Activated CD4-positive, alpha-beta T cell treated with anti-CD3 and anti-CD28 coated beads, Interleukin-2, amount 50 U/mL, for 16 hours (primary cell): ENCODE measurements at places on chromosomes 6 and 20.

GRCh38 chr20:35021063-35021462 is 65.4 kb downstream of the MYH7B start:
- no peak for DNase-seq

DNA sequence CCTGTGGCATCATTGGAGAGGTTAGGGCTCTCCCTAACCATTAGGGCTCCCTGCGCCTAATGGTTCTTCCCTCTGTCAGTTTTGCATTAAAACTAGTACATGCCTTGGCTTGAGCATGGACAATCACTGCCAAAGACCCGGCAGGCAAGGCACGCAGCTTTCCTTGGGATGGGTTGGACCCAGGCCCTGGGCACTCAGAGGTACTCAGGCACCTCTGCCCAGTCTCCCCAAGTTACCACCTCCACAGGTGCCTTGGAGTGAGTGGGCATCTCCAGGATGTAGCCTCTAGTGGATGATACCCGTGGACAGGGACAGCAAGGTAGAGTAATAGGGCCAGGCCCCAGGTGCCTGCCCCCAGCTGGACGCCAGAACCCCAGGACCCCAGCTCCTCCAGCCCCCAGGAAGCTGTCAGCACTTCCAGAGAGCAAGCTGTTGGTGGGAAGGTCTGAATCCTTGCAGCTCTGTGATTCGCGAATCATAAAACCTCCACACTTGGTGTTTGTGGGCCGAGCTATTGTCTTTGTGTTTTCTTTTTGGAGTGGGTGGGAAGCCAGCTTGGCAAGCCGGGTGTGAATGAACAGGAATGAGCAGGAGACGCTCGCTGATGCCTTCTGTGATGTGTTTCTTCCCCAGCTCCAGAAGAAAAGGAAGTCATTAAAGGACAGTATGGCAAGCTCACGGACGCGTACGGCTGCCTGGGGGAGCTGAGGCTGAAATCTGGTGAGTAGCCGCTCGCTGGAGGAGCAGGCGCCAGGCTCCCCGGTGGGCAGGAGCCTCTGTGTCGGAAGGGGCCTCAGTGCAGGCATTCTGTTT is 35.1 kb downstream of the SYNJ2 start:
- DNase-seq, result no peak

DNA sequence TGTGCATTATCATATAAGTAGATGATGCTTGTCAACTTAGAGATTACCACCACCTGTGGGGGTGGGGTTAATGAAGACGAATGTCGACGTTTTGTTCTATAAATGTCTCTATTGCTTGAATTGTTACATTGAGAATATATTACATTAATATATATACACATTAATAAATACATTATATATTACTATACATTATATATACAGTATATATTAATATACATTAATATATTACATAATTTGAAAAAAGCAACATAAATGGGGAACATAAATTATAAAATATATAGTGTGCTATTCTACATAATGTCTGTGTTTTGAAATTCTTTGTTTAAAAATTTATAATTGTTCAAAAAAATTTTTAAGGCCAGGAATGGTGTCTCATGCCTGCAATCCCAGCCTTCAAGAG is 81.1 kb downstream of the ALDH8A1 start:
- DNase-seq, result no peak

DNA sequence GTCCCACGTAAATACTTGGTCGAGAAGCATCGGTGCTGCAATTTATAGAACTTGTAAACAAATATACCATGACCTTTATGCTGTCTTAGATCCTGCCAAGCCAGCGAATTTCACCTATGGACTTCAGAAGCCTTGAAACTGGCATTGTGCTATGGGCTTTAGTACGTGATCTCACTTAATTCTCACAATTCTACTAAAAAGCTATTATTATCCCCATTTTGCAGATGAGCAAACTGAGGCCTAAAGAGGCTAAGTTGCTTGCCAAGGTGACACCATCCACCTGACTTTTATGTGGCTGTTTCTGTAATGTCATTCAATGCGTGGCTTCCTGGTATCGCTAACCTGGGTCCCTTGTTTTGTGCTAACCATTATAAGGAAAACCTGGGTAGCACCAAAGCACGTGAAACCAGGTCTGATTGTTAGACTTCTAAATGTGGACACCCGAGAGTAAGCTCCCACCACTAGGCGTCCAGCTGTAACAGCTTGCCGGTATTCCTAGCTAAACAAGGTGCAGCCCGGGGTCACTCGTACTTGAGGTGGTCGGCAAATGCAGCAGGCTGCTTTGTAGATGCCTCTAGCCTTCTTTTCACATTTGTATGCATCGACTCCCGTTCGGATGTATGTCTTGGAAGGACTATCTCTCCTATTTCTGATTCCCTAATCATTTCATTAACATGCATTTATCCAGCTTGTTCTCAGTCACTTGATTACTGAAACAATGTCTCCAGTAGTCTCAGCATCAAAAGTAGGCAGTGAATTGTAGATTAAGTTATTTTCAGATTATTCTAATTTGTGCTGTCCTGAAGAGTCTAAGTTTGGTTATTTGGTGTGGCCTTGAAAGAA is 1.1 kb downstream of the SYNJ2 start:
- no peak for DNase-seq

DNA sequence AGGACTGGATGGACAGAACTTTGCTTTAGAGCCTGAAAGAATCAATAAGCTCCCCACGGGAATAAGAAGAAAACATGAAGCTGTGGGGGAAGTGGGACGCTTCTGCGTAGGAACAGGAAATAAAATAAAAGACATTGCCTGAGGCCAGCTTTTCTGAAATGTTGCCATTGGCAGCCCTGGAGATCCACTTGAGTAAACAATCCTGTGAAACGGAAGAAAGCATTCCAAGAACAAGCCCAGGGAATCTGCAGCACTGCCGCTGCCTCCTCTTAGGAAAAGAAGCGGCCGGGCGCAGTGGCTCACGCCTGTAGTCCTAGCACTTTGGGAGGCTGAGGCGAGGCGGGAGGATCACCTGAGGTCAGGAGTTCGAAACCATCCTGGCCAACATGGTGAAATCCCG is 182.3 kb upstream of the RALGAPA2 start:
- DNase-seq, result no peak
